ENCODE measurements at places on chromosomes 1 and 21. TPM values are rescaled to one million over a fixed set of nuclear protein-coding genes. Genes with fewer than 3 reads are reported as not detected.

GRCh38 chr1:189623336-189623735, 854.3 kb downstream of the BRINP3 start:
- no peak for DNase-seq

GRCh38 chr21:38349111-38349746, 92.4 kb downstream of the KCNJ15 start:
- DNase-seq, result no peak

- DNase-seq, result no peak
Measured at GRCh38 chr21:34915364-34915841, 133.7 kb downstream of the RUNX1 start.

The TTC24 gene
- 26.6 TPM for total RNA-seq

The CD5L gene
- total RNA-seq, result 0.17 TPM

The GRHL3 gene
- total RNA-seq, result not detected

The BNIPL gene
- 2.5 TPM for total RNA-seq

The RGS13 gene
- 0.59 TPM for total RNA-seq

DNA sequence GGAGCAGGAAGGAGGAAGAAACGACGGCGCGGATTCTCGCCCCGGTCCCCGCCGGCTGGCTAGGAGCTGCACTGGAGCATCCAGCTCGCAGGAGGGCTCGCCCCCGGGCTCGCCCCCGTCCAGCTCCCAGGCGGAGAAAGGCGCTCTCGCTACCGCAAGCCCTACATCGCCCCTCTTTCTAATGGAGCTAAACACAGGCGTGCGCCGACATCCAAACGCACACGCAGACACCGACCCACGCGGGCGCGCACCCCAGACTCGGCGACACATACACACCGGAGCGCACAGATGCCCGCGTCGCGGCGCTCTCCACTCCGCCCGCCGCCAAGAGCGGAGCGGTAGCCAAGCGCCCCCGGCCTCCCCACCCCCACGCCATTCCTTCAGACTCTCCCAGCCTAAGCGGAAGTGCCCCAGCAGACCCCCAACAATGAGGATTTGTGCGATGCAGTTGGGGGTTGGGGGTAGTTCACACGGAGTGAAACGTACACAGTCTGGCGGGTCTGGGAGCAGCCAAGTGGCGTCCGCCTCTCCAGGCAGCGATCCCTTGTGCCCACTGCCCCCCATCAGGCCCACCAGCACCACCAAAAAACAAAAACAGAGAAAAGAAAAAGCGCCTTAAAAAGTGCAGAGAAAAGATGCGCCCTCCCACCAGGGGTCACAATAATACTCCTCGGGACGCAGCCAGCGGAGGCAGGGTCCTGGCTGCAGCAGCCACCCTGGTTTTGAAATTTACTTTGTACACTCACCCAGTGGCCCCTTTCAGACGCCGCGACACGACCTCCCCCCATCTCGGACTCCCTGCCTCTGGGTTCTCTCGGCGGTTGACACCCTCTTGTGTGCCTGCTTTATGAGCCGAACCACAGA, 1.4 kb downstream of the DAB1 start:
- DNase-seq, result no peak

GRCh38 chr1:221078260-221078965, 199.2 kb downstream of the HLX start:
- DNase-seq, result no peak

- DNase-seq, result no peak
Measured at GRCh38 chr1:6523566-6523965, 30.7 kb downstream of the NOL9 start.

DNA sequence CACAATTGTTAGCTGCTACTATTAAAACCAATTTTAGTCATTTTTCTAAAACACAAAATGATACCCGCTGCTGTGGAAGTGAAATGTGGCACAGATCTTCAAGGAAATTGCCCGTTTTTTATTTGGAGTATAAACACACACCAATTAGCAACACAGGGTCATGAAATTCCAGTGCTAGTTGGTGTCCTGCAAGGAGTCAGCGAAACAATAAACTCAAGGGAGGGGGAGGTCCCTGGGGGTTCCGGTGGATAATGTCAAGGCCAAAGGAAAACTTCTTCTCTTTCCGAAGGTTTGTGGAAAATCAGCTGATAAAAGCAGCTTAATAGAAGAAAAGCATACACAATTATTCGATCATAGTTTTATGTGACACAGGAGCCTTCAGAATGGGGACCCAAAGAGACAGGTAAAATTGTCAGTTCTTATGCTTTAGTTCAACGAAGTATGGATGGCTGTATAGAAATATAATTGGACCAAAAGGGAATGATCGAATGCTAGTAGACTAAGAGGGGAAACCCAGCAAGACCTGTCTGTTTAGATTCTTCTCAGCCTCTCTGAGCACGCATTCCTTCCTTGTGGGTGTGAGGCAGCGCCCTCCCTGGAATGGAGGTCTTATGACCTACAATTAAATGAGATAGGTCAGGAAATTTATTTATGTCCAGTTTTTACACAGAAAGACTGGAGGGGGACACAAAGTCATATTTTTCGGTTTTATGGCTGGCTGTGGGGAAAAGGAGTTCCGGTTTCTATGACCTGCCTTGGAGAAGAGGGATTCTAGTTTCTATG, 65.9 kb downstream of the KCNK1 start:
- no peak for DNase-seq

GRCh38 chr1:174005032-174005431, 17.1 kb downstream of the RC3H1 start:
- peak; percentile 26 for DNase-seq

DNA sequence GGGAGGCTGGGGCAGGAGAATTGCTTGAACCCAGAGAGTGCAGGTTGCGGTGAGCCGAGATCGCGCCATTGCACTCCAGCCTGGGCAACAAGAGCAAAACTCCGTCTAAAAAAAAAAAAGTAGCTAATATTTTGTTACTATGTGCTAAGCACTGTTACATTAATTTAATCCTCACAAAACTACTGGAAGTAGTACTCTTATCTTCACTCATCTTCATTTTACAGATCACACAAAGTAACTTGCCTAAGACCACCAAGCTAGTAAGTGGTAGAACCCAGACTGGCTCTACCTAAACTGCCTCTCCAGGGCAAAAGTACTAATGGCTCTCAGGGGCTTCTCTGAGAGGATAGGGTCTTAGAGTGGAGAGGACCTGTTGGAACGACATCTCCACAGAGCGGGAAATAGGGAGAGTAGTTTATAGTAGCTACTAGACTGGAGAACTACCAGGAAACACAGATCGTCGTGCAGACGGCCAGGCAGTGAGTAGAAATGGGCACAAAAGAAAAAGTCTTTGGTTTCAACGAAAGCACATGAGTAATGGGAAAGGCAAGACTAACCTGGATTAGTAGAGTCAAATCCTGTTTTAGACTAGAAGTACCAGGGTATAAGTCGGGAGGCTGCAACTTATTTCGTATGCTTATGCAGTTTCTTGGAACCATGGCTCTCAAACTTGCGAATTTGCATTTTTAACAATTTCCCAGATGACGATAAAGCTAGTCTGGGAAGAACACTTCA, 1.4 kb downstream of the CLCC1 start:
- DNase-seq, result peak; percentile 13

The PLCH2 gene
- 20.1 TPM for total RNA-seq

The ZBTB8B gene
- total RNA-seq, result 0.02 TPM

DNA sequence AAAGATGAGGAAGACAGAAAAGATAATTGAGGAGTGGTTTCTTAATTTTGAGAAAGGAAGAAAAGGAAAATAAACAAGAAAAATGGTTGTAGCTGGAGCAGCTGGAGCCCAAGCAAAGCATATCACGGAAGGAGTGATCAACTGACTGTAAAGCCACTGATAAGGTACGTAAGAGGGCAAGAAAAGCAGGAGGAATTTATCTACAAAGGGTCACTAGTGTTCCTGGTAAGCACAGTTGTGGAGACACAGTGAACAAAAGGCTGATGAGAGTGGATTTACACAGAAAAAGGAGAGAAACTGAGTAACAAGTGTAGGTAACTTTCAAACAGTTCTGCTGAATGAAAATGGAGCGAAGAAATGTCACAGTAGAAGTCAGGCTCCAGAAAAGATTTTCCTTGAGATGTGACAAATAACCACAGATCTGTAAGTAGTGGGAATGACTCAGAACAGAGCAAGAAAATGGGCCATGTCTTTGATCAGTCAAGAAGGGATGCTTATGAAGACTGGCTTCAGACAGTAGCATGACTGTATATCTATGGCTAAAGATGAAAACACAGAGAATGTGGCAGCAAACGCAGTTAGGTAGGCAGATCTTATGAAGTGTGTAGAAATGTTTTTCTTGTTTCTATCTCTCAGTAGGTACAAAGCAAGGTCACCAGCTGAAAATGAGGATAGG, 45.6 kb upstream of the RBM34 start:
- no peak for DNase-seq

DNA sequence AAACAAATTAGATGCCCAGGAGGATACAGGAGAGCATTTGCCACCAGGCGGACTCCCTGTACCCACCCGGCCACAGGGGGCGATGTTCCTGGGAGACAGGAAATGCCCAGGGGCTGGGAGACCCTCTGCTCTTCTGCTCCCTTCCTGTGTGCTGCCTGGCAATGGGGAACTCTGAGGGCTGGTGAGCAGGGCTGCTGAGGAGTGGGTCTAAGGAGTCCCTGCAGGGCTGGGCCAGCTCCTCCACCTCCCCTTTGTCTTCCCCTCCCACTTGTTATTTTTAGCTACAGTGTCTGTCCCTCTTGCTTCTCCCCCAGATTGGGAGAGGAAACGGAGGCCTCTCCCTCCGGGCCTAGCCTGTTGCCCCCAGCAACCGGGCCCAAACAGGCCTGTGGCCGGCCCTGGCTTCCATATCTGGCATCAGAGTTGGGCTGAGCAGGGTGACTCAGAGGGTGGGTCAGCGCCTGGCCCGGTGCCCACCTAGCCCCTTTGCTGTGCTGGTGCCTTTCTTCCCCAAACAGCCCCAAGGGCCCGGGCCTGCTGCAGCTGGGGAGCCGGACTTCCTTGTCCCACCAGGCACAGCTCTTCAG, 11.6 kb downstream of the LMNA start:
- peak; percentile 54 for DNase-seq

The SPRR5 gene
- not detected for total RNA-seq

The SLC37A1 gene
- total RNA-seq, result 60.2 TPM

GRCh38 chr1:202124142-202124541, 1.4 kb downstream of the GPR37L1 start:
- DNase-seq, result no peak

The LRRC38 gene
- total RNA-seq, result not detected

GRCh38 chr1:30384286-30385245, 338.8 kb downstream of the MATN1 start:
- no peak for DNase-seq

GRCh38 chr21:39518055-39518846, 66.5 kb downstream of the SH3BGR start:
- DNase-seq, result peak; percentile 68

- DNase-seq, result no peak
Measured at GRCh38 chr1:55235722-55236121, 20.6 kb upstream of the USP24 start.

The SPATA1 gene
- 8.6 TPM for total RNA-seq

DNA sequence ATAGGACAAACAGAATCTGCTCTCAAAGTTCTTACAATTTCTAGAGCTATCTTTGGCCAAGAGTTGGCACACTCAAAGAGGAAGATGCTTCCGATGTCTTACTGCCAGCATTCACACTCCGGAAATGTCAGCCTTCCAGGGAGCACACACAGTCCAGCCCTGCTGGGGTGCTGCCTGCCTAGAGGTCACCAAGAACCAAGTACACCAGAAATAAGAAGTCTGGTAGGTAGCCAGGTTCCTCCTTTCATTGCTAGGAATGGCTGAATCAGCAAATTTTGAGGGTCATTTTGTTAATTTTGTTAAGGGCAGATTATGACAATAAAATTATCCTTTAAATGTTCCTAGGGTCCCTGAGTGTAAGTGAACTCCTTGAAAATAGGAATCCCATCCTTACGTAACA, 77.5 kb downstream of the PLPP3 start:
- no peak for DNase-seq

GRCh38 chr1:96049759-96050409, 671.7 kb upstream of the PTBP2 start:
- no peak for DNase-seq

The MACF1 gene
- total RNA-seq, result 159 TPM

The UQCRHL gene
- 1.8 TPM for total RNA-seq

DNA sequence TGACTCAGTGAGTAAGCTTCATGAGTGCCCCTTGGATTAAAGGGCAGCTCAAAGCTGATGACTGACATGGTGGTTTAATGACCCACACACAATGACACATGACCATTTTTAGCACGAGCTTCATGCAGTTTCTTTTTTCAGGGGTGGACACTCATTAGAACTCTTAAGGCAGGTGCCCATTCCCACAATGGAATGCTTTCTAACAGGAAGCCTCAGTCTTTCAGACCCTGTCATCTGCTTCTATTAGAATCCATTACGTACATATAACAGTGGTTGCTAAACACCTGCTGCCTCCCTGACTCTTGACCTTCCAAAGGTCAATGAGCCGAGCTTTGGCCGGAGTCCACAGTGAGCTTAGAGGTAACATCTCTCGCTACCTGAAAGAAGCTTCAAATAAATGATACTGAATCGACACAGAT, 27.4 kb downstream of the AKNAD1 start:
- DNase-seq, result no peak

DNA sequence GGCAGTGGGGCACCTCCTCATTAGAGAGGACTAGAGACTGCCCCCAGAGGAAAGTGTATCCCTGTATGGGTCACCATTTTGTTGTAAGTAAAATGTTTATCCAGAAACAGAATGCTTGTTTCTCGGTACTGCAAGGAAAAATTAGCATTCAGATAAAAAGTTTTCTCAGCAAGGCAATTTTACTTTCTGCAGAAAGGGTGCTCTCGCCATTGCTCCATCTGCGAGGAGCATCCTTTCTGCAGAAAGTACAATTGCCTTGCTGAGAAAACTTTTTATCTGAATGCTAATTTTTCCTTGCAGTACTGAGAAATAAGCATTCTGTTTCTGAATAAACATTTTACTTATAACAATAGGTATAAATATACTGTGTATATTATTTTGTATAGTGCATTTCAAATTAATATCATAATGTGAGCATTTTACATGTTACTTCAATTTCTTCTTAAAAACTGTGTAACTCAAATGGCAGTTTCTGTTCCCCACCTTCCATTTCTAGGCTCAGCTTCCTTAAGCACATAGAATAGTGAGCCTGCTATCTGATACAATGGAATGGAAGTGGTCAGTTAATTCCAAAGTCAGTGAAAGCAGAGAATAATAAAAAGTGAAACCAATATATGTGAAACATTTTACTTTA, 76.5 kb upstream of the DESI2 start:
- no peak for DNase-seq

GRCh38 chr1:245378745-245379144, 224.0 kb downstream of the KIF26B start:
- no peak for DNase-seq

The MR1 gene
- 26.1 TPM for total RNA-seq

GRCh38 chr1:230708631-230709580, 5.0 kb downstream of the AGT start:
- DNase-seq, result no peak

GRCh38 chr1:193060115-193060403, 647 bp downstream of the RO60 start:
- no peak for DNase-seq

DNA sequence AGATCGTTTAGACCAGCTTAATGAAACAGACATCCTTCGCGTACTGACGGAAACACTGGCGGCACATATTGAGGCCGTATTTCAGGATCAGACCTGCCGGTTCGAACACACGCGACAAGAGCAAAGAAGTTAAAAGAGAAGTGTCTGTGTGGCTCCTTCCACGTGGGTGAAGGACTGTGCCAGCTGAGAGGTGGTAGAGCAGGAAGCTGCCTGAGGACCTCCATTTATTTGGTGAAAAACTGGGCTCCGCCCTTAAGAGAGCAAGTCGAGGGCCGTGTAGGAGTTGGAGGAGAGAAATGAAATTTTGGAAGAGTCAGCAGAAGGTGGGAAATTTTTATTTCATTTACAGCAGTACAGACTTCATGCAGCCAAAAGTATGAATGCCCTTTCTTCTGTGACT, 38.8 kb upstream of the ADORA3 start:
- no peak for DNase-seq

- no peak for DNase-seq
Measured at GRCh38 chr1:117815926-117816325, 113.5 kb downstream of the GDAP2 start.

The OPRD1 gene
- not detected for total RNA-seq

Measured in B cell (primary cell).